Stimulated activated naive CD4-positive, alpha-beta T cell (primary cell): ENCODE measurements at places on chromosomes 11 and 22.

- DNase-seq: no peak
Measured at GRCh38 chr22:39287076-39287725, 32.2 kb downstream of the RPL3 start.

DNA sequence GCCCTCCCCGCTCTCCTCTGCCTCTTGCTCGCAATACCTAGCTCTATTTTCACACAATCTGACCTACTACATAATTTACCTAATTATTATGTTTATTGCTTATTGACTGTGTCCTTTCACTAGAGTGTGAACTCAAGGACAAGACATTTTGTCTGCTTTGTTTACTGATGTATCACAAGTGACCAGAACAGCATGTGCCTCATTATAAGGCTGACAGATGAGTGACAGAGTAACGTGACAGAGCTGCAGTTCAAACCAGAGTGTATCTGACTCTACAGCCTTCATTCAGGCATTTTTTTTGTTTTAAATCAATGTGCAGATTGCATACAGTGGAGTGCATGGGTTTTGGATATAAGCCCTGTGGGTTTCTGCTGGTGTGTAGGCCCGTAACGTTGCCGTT is 82.0 kb upstream of the RAB1B start:
- DNase-seq: no peak

DNA sequence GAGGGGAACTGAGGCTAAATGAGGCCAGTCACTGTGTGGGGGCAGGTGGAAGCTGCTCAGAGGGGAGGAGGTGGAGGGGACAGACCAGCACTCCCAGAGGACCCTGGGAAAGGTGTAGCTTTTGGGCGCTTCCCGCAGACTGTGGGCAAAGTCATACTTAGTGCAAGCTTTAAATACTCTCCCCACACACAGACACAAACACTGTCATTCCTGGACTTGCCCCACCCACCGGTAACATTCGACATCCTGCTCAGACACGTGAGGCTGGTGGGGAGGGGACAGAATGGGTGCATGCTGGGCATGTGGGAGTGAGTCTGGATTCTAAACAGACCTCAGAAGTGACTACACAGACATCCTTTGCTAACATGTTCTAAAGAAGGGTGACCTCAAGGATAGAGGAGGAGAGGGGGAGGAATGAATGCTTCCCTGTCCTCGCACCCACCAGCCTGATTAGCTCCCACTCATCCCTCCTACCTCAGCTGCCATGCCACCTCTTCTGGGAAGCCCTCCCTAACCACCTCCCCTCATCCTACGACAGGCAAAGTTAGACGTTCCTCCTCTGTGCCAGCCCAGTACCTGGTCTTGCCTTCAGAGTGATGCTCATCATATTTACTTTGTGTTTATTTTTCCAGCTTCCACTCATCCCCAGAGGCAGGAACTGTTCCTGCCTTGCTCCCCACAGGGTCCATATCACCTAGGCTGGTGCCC is 22.2 kb downstream of the TSKU start:
- DNase-seq: peak; percentile 11

- DNase-seq: no peak
Measured at GRCh38 chr11:64371201-64371600, 12.2 kb downstream of the RPS6KA4 start.

GRCh38 chr22:37777122-37777687 is 30.5 kb upstream of the GCAT start:
- DNase-seq: no peak

DNA sequence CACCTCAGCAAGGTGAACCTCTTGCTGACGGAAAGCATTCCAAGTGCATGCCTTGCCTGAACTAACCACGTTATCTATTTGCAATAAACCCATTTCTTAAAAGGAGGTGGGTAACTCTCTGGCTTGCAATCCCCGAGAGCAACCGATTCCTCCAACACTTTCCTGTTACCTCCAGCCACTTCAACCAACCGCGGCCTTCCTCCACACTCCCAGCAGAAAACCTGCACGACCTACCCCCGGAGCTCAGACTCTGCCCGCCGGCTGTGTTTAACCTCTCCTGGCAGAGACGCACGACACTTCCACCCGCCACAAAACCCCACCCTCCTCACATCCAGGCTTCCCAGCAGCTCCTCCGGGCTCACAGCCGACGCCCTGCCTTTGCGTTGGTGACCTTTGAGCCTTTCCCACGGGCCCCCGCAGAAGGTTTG is 708 bp downstream of the SCO2 start:
- no peak for DNase-seq

DNA sequence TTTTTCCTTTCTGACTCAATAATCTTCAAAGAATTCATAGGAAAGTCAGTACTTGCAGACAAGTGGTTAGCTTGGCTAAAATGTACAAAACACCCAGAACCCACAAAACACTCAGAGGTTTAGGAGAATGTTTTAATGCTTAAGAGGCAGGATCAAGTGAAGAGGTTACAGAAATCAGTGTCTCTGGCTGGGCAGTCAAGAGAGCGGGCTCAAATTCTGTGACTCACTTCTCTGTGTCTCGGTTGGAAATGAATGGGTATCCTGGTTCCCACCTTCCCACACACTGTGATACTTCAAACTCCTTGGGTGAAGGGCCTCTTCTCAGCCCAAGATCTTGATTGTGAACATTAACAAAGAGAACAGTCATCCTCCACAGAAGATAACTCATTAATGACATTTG is 3.8 kb downstream of the MPEG1 start:
- DNase-seq: no peak

DNA sequence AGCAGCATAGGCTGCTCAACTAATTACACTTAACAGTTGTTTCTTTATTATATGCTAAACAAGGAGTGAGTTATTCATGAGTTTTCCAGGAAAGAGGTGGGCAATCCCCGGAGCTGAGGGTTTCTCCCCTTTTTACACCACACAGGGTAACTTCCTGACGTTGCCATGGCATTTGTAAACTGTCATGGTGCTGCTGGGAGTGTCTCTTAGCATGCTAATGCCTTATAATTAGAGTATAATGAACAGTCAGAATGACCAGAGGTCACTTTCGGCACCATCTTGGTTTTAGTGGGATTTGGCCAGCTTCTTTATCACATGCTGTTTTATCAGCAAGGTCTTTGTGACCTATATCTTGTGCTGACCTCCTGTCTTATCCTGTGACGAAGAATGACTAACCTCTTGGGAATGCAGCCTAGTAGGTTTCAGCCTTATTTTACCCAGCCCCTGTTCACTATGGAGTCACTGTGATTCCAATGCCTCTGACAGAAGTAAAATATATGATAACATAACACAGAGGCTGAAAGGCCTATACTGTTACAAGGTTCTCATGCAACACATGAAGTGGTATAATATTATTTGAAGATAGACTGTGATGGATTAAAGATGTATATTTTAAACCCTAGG is 41.3 kb upstream of the RDX start:
- no peak for DNase-seq

DNA sequence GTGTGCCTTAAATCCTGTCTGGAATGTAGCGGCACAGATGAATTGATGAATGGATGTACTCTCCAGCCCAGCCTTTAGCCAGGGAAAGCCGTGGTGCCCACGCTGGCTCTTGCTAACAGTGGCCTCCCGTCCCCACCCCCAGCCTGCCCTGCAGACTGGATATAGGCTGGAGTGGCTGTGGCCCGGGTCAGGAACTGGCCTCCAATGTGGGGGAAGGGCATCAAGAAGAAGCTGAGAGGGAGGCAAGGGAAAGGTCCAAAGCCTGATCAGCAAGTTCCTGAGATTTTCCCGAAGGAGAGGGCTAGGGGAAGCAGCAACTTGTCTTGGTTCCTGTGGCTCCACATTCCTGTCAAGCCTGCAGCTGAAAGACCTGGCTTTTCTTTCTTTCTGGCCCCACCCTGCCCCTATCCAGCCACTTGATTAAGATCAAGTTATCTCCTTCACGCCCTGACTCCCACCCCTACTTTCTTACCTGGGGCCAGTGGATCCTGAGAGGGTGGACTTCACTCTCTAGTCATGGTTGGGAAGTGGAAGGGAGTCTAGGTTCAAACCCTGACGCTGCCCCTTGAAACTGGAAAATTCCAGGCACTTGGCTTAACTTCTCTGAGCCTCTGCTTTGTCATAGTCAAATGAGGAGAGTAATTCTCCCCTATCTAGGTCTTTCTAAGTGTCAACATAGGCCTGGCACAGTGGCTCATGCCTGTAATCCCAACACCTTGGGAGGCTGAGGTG is 11.0 kb upstream of the MICALL1 start:
- DNase-seq: no peak

GRCh38 chr11:104650234-104650633 is 248.0 kb downstream of the CASP12 start:
- DNase-seq: no peak

- no peak for DNase-seq
Measured at GRCh38 chr11:6625156-6625831, 6.1 kb upstream of the TPP1 start.

DNA sequence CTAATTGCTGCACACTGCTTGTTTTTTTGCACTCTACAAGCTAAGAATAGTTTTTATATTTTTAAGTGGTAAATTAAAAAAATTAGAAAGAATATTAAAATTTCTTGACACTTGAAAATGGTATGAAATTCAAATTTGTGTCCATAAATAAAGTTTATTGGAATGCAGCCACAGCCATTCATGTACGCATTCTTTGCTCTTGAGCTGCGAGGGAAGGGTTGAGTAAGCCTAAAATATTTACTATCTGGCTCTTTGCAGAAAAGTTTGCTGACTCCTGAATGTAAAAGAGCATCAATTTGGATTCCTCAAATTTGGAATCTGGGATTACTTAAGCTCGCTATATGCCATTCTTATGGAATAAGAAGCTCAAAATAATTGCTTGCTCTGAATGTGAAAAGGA is 3.4 kb upstream of the ADAMTS8 start:
- no peak for DNase-seq

- no peak for DNase-seq
Measured at GRCh38 chr11:122663764-122664163, 8.2 kb downstream of the UBASH3B start.

GRCh38 chr11:26930518-26931247 is 63.2 kb upstream of the FIBIN start:
- DNase-seq: no peak

DNA sequence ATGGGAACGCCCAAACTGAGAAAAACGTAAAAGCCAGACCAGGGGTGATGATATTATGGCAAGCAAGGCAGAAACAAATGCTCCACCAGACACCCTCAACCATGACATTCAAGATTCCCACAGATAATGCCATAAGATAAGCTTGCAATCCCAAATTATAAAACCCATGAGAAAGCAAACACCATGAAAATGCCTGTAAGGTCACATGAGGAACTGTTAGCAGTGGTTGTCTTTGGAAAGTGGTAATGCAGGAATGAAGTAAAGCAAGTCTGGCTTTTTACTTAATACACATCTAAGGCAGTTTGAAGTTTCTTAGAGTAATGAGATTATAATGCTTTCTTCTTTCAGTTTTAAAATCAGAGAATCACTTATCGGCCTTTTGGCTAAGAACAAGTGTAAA is 111.0 kb downstream of the MN1 start:
- DNase-seq: no peak

GRCh38 chr11:10002221-10002620 is 291.8 kb downstream of the SBF2 start:
- no peak for DNase-seq

- DNase-seq: no peak
Measured at GRCh38 chr11:115352805-115353485, 151.3 kb downstream of the CADM1 start.

GRCh38 chr11:83639995-83640758 is 354.0 kb upstream of the CCDC90B start:
- no peak for DNase-seq

GRCh38 chr11:111603611-111604130 is 1.4 kb downstream of the SIK2 start:
- DNase-seq: no peak

GRCh38 chr11:11538277-11538960 is 83.4 kb downstream of the GALNT18 start:
- DNase-seq: no peak

DNA sequence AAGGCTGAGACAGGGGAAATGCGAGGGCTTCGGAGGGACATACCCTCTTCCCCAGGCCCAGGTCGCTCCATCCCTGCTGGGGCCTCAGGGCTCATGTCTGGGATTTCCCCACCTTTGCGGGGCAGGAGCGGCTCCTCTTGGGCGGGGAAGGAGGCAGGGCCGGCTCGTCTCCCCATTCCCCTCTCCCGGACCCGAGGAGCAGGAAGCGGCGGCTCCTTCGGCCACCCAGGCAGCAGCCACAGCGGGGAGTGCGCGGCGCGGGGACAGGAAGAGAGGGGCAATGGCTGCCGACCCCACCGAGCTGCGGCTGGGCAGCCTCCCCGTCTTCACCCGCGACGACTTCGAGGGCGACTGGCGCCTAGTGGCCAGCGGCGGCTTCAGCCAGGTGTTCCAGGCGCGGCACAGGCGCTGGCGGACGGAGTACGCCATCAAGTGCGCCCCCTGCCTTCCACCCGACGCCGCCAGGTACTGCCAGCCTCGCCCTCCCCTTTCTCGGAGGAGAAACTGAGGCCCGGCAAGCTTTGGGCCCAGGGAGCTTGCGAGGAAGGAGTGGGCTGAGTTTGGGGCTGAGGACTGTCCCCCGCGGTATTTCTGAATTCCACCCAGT is at the start of gene ANKK1:
TSS of gene ANKK1 (plus strand) at position 175 of the 607 bp plus-strand sequence. CDS start at position 281, 106 bp downstream.
- no peak for DNase-seq

DNA sequence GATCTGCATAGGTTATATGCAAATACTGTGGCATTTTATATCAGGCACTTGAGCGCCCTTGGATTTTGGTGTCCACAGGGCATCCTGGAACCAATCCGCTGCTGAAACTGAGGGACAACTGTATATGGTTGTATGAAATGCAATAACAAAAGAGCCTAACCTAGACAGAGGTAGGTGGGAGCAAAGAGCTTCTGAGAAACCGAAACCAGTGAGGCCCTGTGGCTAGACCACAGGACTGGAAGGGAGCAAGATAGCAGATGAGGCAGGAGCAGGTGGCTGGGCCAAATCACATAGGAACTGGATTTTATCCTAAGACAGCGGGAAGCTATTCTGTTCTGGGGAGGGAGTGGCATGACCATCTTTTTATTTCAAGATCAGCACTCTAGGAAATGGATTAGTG is 30.1 kb downstream of the RCN1 start:
- no peak for DNase-seq

GRCh38 chr11:110106713-110107274 is 13.6 kb downstream of the ZC3H12C start:
- no peak for DNase-seq

DNA sequence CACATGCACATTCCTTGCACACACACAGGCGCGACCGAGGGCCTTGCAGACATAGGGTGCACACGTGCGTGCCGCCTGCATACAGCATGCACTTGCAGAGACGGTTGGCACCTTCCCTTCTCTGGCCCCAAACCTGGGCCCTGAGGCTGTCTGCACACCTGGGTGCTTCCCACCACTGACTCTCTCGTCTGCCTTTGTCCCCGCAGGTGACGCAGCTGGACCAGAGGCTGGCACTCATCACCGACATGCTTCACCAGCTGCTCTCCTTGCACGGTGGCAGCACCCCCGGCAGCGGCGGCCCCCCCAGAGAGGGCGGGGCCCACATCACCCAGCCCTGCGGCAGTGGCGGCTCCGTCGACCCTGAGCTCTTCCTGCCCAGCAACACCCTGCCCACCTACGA is 38.0 kb downstream of the CDKN1C start:
- no peak for DNase-seq

DNA sequence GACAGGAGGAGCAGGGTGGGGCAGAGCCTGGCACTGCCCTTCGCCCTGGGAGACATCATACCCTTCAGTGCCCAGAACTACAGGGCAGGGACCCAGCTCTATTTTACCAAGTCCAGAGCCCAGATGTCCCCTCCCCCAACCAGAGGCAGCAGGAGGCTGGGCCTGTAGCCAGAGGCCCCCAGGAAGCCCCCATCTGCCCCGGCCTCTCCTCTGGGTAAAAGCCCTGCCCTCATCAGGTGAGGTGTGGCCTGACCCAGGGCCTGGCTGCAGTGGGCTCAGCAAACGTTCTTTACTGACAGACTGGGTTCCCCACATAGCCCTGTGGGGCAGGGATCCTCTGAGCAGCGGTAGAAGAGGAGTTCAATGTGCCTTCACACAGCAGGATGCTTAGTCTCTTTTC is 51.8 kb upstream of the SLC22A12 start:
- DNase-seq: no peak
